ENCODE measurements at places on chromosomes 11 and 22.

DNA sequence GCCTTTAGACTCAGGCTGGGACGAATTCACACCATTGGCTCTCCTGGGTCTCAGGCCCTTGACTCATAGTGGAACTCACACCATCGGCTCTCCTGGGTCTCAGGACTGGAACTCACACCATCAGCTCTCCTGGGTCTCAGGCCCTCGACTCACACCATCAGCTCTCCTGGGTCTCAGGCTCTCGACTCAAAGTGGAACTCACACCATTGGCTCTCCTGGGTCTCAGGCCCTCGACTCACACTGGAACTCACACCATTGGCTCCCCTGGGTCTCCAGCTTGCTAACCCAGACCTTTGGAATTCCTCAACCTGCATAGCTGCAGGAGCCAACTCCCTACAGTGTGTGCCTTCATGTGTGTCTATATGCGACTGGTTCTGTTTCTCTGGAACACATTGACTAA, 56.7 kb downstream of the SHISAL1 start:
- no peak for DNase-seq

GRCh38 chr11:45768486-45768885, 36.5 kb upstream of the SLC35C1 start:
- DNase-seq: no peak

GRCh38 chr22:23845265-23846080, 6.7 kb upstream of the DERL3 start:
- no peak for DNase-seq

- DNase-seq: no peak
Observed at GRCh38 chr22:36563898-36564297, 34.9 kb upstream of the EIF3D start.

- DNase-seq: no peak
Observed at GRCh38 chr11:61162092-61162941, 1.1 kb upstream of the VPS37C start.

Data from activated CD8-positive, alpha-beta memory T cell treated with anti-CD3 and anti-CD28 coated beads for 1 hour (primary cell).